ENCODE measurements at places on chromosomes 6 and 20.

DNA sequence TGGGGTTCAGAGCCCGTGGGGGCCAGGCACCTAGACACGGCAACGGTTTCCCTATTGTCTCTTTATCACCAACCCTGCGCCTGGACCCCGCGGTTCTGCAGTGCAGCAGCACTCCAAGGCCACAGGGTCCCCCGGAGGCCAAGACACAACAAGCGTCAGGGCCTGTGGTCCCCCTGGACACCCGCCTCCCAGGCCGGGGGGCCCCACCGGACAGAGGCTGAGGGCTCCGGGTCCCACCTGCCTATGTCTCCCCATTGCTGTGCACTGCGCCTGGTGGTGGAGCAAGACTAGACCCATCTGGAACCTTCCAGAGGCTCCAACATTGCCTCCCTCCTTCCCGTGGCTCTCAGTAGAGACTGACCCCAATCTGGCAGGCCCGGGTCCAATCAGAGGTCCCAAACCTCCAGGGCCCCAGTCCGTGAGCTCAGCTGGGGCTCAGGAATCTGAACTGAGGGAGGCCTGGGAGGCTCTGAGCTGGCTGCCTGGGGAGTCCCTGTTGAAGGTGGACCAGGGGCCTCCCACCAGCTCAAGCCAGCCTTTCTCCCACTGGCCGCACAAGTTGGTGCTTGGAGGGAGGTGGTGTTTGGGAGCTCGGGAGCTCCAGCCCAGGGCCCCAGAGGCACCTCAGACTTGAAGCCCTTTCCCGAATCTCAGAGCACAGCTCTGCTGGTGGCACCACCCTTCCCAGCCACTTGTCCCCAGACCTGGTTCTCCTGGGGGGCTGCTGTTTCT is 8.8 kb downstream of the GATA5 start:
- no peak for DNase-seq

DNA sequence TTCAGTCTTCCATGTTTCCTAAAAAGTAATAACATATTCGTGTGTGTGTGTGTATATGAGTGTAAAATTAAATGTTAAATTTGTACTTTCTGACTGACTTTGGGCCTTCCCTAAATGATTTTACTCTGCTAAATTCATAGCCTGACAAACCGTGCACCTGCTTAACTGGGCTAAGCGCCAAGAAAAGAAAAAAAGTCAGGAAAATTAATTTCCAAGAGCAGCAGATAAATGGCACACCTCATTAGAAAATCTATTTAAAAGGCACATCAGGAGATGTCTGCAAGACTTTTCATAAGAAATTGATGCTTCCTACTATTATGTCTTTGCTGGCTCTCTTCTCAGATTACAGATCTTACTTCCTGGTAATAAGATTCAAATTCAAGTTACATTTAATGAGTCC is 72.4 kb downstream of the TRDN start:
- no peak for DNase-seq

GRCh38 chr6:169070506-169071176 is 183.0 kb downstream of the THBS2 start:
- DNase-seq = no peak

DNA sequence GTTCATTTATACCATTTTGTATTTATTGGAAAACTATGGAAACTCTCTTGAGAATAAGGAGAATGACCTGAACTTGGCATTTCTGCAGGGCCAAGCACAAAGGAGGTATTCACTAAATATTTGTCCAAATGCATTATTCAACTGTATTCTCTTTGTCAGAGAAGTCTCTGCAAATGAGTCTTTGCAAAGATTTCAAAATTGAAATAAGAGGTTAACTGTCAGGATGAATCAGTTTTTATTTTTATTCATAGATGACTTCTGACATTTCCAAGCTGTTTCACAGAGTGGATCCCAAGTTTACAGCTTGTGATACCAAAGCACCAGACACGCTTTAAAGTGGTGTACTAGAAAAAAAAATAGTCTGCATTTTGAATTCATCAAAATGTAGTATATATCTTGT is 131.6 kb downstream of the UTRN start:
- DNase-seq = no peak

GRCh38 chr20:61350500-61351250 is 98.6 kb downstream of the CDH4 start:
- no peak for DNase-seq
